ENCODE measurements at places on chromosomes 1 and 21. TPM values are rescaled to one million over a fixed set of nuclear protein-coding genes. Genes with fewer than 3 reads are reported as not detected.
A peak's percentile ranks its signal among the peaks of the same experiment; 100 is the strongest.

The MAP1LC3C gene
- total RNA-seq: 0.32 TPM

The ARHGEF16 gene
- total RNA-seq: 1.6 TPM

The ZNF593OS gene
- total RNA-seq: not detected

The LRRC3 gene
- 3.1 TPM for total RNA-seq

The CNR2 gene
- 18.2 TPM for total RNA-seq

The F3 gene
- 4.3 TPM for total RNA-seq

The OLFML3 gene
- total RNA-seq: 6.8 TPM

GRCh38 chr1:29532751-29533150, 296.4 kb downstream of the PTPRU start:
- no peak overlapping the region for H3K27ac ChIP-seq
- no peaks in the 10 kb centered on the region for H3K36me3 ChIP-seq
- H3K27me3 ChIP-seq: peaks cover 5% of the 10 kb centered on the region
- H3K4me3 ChIP-seq: no peak overlapping the region
- no peaks in the 10 kb centered on the region for H3K4me1 ChIP-seq

DNA sequence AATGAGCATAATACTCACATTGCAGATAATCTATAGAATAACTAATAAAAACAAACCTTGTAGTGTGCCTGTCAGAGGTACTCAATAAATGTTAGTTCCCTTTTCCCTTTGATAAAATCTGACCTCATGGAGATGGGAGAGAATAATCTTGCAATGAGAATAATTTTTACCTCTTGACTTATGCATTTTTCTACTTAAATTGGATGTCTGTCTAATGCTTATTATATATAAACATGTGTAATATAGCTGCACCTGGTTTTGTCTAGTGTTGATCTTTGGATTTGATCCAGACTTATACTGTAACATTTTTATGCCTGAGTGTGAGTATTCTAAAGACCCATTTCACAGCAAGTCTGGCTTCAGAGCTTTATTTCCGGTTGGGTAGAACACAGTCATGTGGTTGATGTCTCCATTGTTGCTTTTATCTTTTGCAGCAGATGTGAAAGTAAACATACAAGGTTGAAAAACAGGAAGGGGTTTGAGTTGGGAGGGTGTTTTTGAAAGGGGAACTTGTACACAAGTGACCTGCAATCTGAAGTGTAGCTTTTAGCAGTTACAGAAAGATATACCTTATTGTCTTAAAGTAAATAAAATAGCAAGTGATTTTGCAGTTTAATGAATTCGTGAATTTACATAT, 12.4 kb downstream of the EPB41 start:
- peaks cover 58% of the 10 kb centered on the region for H3K4me1 ChIP-seq
- DNase-seq: no peak

DNA sequence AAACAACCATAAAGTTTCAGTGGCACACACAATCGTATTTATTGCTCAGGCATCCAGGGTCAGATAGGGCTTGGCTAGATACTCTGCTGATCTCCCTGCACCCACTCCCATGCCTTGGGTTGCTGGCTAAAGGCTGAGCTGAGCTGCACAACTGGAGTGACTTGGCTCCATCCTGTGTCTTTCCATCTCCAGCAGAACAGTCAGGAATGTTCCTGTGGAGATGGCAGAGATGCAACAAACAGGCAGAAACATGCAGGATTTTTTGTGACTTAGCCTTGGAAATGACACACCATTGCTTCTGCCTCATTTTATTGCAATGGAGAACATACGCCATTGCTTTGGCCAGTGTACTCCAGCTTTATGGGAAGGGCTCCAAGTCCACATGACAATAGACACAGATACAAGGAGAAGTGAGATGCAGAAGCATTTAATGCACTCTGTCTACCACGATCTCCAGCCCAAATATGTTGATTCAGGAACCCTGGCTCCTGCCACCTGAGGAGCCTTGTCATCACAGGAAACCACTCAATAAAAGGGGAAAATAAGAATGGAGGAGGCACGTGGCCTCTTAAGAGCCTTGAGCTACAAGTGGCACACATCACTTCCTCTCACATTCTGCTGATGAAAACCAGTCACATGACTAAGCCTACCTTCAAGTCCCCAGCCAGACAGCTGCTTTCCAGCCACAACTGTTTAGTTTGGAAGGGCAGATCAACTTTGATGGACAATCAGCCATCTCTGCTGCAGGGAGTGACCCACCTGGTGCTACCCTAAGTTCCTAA, 10.1 kb upstream of the GUCA2B start:
- no peaks in the 10 kb centered on the region for H3K4me1 ChIP-seq
- no peak overlapping the region for H3K4me3 ChIP-seq
- no peak overlapping the region for H3K27ac ChIP-seq
- no peaks in the 10 kb centered on the region for H3K36me3 ChIP-seq

DNA sequence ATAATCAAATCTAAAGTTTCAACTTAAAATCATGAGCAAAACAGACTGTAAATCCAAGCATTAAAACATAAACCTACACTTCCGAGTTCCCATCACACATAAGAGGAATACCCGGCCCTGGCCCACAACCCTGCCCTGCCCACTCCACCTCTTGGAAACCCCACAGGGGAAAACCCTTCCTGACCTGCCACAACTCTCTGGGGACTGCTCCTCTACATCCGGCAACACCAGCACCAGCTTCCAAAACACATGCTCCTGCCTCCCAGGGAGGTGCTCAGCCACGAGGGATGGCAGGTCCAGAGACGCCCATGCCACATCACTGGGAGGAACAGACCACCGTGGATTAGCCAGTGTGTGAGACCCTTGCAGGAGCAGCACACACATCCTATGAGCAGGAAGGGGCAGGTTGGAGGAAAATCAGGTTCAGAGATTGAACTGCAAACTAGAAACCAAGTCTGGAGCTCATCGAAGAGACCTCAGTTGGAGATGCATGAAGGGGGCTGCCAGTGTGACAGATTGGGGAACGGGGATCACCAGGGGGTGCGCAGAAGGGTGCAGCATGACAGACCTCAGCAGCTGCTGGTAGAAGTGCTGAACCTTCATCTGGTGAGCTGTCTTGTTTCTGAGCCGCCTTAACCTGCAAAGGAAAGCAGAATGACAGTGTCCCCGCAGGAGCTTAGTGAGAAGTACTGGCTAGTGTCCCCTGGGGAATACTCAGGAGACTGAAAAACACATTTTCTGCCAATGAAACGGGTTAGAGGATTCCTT, 25.8 kb upstream of the LSS start:
- peaks cover 13% of the 10 kb centered on the region for H3K4me1 ChIP-seq
- H3K27ac ChIP-seq: peak overlapping the region; percentile 20
- no peaks in the 10 kb centered on the region for H3K27me3 ChIP-seq
- no peak for DNase-seq

GRCh38 chr1:208216062-208216461, 28.1 kb downstream of the PLXNA2 start:
- peaks cover 13% of the 10 kb centered on the region for H3K36me3 ChIP-seq
- H3K27ac ChIP-seq: no peak overlapping the region
- no peak overlapping the region for H3K4me3 ChIP-seq
- DNase-seq: no peak
- H3K27me3 ChIP-seq: no peaks in the 10 kb centered on the region

DNA sequence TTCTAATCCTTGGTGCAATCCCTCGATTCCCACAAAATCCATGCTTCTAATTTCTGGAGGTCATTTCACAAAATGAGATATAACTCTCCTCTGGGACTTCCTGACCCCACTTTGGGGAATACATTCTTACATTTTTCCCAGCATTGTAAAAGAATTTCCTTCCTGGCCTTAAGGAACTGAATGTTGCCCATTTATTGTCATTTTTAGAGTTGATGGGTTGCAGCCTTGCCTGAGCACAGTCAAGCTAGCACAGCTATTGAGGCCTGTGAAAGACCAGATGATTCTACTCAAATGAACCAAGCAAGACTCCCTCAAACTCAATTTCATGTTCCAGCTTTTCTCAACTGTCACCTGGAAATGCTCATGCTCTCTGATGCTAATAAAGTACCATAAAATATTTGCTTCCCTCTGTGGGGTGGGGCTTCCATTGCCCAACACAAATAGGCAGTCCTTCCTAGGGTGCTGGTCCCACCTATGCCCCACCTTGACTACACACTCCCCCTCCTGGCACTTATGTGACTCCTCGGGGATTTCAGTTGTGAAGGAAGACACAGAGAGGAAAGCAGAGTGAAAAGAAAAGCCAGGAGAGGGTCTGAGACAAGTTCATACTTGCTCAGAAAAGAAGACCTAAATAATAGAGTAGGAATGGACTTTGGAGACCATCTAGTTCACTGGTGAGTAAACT, 24.0 kb upstream of the CDC7 start:
- no peaks in the 10 kb centered on the region for H3K36me3 ChIP-seq
- H3K4me3 ChIP-seq: no peak overlapping the region
- DNase-seq: no peak
- no peaks in the 10 kb centered on the region for H3K27me3 ChIP-seq
- H3K4me1 ChIP-seq: peaks cover 4% of the 10 kb centered on the region

- no peaks in the 10 kb centered on the region for H3K36me3 ChIP-seq
- DNase-seq: no peak
These were observed 7.2 kb upstream of the GNG12 start for GRCh38 chr1:67840449-67840848.

- no peak overlapping the region for H3K4me3 ChIP-seq
- H3K36me3 ChIP-seq: no peaks in the 10 kb centered on the region
- no peaks in the 10 kb centered on the region for H3K4me1 ChIP-seq
- no peaks in the 10 kb centered on the region for H3K27me3 ChIP-seq
- DNase-seq: no peak
- H3K27ac ChIP-seq: no peak overlapping the region
These were observed 30.1 kb upstream of the TGFBR3 start for GRCh38 chr1:91916046-91916445.

DNA sequence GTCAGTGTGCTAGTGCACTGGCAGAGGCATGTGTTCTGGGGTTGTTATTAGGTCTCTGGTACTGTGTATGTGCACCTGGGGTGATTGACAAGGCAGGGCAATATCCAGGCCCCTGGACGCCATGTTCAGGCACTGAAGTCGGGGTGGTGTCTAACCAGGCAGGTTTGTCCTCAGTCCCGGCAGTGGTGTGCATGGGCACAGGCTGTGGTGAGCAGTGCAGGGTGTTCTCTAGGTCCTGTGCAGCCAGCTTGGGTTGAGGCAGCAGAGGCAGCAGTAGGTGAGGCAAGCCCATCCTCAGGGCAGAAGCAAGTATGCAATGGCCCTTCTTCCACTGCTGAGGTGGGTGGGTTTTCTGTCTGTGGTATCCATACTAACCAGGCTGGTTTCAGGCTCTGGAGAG, 252.3 kb upstream of the LRRC7 start:
- H3K4me3 ChIP-seq: no peak overlapping the region
- no peaks in the 10 kb centered on the region for H3K36me3 ChIP-seq
- H3K27ac ChIP-seq: no peak overlapping the region

- no peaks in the 10 kb centered on the region for H3K27me3 ChIP-seq
- DNase-seq: no peak
- no peak overlapping the region for H3K27ac ChIP-seq
These were observed 183.6 kb downstream of the GIPC2 start for GRCh38 chr1:78229344-78229743.

DNA sequence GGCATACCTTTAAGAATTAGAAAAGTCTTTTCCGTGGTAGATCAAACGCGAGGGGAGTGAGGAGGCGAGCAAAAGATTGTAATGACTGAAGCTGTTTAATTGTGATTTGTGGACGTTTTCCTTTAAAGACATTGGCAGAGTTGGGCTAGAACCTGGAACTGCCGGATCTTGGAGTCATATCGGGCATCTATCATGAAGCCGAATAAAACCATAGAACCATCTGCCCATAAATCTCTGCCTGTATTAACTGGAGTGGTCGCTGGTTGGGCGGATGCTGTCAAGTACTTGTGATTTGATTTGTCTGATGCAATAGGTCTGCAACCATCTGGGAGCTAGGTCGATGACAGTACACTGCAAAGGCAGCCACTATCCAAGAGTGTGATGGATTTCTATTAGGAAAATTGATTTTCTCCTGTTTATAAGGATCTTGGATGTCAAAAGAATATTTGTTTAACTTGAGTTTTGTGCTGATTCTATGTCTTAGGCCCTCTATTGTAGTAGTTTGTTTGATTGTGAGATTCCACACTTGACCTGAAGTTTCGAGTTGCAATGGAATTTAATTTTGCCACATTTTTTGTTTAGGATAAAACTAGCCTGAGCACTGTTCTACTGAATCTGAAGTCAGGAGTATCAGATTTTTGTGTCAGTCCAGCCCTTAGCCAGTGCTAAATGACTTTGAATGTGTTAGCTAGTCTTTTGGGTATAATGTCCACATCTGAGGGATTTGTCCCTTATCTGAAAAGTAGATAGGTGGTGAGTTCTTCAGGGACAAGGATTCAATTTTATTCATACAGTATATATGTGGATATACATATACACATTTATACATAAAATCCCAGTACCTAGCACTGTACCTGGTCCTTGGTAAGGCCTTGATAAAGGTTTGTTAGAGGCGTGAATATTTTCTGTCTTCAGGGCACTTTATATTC, 1.2 kb downstream of the SARS1 start:
- peak overlapping the region; percentile 92 for H3K27ac ChIP-seq
- peak overlapping the region; percentile 70 for H3K4me3 ChIP-seq

DNA sequence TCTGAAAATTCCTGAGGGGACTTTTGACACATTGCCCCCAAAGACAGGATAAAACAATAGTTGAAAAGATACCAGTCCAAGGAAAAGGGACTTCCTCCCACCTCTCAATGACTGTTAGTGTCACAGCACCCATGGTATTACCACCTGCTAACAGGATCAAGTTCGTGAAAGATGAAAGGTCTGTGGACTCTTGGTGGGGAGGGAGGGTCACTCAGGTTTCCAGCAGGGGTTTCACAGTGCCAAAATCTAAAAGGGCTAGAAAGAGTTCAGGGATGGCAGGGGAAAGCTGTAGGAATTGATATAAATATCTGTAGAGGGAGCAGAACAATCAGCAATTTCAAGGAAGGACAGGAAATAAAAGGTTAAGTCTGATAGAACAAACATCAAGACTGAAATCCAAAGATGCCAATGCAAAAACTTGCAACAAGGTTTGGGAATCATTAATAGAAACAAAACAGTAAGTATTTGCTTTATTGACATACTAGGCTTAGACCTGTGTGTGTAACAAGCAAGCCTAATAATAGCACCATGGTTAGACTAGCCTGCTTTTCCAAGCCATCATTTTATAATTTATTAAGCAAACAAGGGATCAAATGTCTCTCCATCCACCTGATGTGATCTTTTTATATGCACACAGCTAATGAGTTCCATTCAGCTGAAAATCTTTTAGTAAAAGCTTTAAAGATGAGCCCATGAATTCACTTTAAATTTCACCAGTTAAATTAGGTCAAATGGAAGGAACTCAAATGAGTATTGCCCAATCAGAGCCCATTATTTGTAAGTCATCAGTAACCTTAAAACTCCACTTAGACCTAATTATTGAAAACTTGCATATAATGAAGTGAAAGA, 3.7 kb downstream of the MCL1 start:
- H3K27me3 ChIP-seq: no peaks in the 10 kb centered on the region
- H3K4me1 ChIP-seq: peaks cover 65% of the 10 kb centered on the region
- peak overlapping the region; percentile 10 for H3K27ac ChIP-seq
- peak overlapping the region; percentile 96 for H3K4me3 ChIP-seq
- DNase-seq: no peak

- H3K36me3 ChIP-seq: no peaks in the 10 kb centered on the region
- no peaks in the 10 kb centered on the region for H3K4me1 ChIP-seq
- H3K4me3 ChIP-seq: no peak overlapping the region
- no peaks in the 10 kb centered on the region for H3K27me3 ChIP-seq
These were observed 34.9 kb upstream of the FMO2 start for GRCh38 chr1:171150156-171150555.
